ENCODE measurements at places on chromosomes 7 and 10. TPM values are rescaled to one million over a fixed set of nuclear protein-coding genes. Genes with fewer than 3 reads are reported as not detected.

The EPHA1 gene
- polyA plus RNA-seq: 17.9 TPM

The PDE6C gene
- polyA plus RNA-seq: 0.69 TPM

The RASSF4 gene
- polyA plus RNA-seq: 32.3 TPM

The PLA2G12B gene
- 7.3 TPM for polyA plus RNA-seq

The IRF5 gene
- polyA plus RNA-seq: 7.4 TPM

The GARIN1A gene
- 1.3 TPM for polyA plus RNA-seq

The PRSS58 gene
- not detected for polyA plus RNA-seq

The PRSS37 gene
- polyA plus RNA-seq: 0.30 TPM

The A1CF gene
- polyA plus RNA-seq: 6.3 TPM

The CPA2 gene
- 0.40 TPM for polyA plus RNA-seq

The LHFPL3 gene
- polyA plus RNA-seq: 7.0 TPM

The SIRT1 gene
- 52.5 TPM for polyA plus RNA-seq

The CRYGN gene
- 3.1 TPM for polyA plus RNA-seq

- peak; percentile 56 for DNase-seq
These were observed 6.2 kb upstream of the MYL7 start for GRCh38 chr7:44147026-44147991.

GRCh38 chr7:106063024-106063423 lies 49.1 kb downstream of the SYPL1 start:
- DNase-seq: no peak

DNA sequence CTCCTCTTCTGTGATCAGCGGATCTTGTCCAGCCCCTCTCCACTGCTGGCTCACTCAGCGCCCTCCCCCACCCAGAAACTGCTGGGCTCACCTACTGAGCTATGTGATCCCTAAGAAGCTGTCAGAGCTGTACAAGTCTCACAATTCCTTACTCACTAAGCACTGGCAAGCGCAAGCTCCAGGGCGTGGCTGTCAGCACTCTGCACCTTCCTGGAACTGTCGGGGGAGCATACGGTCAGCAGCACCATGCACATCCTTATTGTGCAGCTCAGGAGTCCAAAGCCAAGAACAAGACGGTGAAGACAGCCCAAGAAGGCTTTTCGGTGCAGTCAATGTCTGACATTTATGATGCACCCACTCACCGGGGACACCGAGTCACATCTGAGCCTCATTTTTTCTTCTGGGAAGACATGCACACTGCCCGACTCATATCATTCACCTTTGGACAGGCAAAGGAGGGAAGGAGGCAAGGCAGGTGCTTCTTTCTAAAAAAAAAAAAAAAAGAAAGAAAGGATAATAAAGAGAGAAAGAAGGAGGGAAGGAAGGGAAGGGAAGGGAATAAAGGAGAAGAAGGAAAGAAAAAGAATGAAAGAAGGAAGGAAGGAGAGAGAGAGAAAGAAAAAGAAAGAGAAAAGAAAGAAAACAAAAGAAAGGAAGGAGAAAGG lies 56.3 kb downstream of the ASB13 start:
- no peak for DNase-seq

DNA sequence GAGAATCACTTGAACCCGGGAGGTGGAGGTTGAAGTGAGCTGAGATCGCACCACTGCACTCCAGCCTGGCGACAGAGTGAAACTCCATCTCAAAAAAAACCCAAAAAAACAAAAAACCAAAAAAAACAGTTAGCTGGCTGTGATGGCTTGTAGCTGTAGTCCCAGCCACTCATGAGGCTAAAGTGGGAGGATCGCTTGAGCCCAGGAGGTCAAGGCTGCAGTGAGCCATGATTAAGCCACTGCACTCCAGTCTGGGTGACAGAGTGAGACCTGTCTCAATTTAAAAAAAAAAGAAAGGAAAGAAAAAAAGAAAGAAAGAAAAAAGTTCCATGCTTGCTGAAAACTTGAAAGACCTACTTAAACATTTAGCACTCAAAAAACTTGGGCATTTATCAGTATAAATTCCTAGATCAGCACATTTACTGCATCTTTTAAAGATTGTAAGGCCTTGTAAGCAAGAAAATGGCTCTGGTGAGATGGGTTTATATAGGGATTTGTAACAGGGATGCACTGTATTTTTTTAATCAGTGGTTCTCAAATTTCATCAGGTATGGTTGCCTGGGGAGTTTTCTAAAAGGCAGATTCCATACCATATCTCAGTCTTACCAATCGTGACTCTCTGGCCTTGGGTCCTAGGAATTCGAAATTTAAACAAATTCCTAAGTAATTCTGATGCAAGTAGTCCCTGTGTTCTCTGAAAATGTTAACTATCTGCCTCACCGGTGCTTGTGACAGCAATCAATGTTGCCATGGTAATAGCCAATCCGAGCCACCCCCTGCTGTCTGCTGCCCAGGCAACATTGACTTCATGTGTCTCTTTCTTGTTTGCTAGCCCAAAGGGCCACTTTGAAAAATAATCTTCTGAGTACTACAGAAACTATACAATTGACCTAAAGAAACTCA lies 11.5 kb upstream of the NT5C2 start:
- DNase-seq: no peak

DNA sequence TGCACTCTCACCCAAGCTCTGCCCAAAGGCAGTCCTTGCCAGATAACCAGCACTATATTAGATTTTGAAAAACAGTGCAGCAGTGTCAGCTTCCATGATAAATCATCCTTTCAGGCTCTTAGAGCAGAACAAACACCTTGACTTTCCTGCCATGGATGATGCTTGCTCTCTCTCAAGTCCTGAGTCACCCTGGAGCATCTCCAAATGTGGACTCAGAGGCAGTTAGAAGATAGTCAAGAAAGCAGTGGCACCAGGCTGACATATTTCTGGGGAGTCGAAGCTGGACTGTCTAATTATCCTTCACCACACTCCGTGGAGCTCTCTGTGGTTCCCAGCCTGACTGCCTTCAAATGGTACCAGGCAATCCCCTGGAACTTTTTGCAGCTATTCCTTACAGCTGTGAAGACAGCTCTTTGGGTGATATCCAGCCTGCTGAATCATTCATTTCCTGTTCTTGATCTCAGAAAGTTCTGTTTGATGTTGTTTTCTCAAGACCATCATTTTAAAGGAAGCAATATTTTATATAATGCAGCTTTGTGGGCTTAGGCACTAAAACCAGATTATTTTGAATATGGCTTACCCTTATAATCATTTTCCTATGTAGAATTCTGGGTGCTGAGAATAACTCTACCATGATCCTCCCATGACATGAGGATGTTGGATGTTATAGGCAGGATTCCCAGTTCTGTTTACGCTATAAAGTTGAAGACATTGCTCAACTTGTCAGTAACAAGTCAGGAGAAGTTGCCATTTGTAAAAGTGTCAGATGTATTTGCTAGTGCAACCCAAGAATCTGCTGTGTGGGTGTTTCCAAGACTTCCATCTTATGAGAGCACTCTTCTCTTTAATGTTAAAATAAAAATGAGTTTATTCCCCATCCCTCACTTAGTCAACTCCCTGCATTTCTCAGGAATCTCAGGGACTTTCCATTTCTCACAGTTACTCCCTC lies 233.8 kb downstream of the C7orf25 start:
- no peak for DNase-seq

- no peak for DNase-seq
These were observed 429.3 kb downstream of the DNAJB6 start for GRCh38 chr7:157766098-157766497.

DNA sequence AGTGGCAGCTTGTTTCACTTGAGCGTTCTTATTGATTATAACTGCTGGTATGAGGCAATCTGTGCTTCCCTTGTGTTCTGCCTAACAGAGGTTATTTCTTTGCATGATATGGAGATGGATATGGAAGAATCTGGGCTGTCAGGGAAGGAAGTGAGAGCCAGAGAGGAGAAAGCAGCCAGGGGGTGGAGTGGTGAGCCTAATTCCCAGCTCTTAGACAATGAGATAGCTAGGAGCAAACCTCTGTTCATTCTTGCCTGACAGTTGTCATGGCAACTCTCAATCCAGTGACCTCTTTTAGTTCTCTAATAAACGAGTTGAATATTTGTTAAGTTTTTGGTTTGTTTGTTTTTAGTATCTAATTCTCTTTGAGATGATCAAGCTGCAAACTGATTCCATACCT lies 214.3 kb downstream of the NRG3 start:
- peak; percentile 1 for DNase-seq

DNA sequence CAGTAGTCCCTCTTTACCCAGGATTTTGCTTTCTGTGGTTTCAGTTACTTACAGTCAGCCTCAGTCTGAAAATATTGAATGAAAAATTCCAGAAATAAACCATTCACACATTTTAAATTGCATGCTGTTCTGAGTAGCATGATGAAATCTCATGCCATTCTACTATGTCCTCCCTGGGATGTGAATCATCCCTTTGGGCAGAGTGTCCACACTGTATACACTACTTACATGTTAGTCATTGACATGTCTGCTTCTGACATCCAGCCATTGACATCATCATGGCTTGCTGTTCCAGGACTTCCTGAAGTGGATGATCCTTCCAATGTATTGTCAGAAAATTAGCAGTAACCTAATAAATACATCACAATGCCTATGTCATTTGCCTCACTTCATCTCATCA lies 34.6 kb upstream of the MALRD1 start:
- DNase-seq: no peak

DNA sequence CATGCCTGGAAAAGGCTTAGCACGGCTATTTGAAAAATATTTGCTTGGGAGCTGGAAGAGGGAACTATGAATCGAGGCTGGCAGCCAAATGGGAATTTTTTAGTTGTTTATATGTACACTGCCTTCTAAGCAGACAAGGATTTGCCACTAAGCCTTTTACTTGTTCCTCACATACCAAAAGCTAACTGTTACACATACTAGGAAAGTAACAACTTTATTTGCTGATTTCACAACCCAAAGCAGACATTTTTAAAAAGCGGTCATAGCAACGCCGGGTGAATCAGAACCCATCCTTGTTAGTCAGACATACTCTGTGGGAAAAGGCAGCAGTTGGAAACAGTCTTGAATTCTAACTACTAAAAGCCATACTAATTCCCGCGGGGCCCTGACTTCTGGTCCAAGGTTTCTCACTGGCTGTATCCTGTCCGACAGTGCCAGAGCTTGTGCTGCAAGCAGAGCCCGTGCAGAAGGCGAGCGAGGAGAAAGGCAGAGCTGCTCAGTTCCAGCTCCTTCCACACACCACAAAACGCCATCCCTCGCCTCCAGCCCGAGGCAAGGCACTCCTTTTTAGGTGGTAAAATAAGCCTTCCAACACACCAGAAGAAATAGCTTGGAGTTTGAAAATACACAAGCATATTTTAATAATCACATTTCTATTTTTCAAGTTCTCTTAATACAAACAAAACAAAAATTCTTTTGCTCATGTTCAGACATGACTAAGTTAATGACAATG lies 89.2 kb downstream of the RNF216 start:
- DNase-seq: no peak

DNA sequence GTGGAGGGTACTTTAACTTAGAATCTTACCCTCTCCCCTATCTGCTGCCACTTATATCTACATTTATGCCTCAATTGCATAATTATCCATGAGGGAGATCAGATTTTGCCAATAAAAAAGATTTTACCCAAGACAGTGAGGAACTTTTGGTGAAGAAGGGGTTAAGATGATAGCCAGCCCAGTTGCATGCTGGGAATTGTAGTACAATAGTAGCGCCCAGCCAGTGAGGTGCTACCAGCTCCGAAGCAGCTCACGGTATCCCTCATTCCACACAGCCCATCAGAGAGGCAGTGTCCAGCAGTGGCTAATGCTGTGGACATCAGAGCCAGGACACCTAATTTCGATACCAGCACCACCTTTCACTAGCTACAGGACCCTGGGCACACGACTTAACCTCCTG lies 5.9 kb upstream of the LGI1 start:
- DNase-seq: no peak

DNA sequence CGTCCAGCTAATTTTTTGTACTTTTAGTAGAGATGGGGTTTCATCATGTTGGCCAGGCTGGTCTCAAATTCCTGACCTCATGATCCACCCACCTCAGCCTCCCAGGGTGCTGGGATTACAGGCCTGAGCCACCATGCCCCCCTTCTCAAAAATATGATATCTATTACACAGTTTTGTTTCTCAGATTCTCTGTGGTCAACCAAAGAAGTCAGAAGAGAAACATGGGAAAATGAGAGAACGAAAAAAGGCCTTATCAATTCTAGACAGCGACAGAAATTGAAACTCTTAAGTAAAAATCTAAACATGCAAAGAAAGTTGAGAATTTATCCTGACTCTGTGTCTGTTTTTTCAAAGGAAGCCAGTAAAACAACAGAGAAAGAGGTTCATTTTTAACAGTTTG lies 283.8 kb upstream of the PLXDC2 start:
- DNase-seq: no peak

- DNase-seq: peak; percentile 33
These were observed 575.6 kb downstream of the ARL4A start for GRCh38 chr7:13262929-13263530.

DNA sequence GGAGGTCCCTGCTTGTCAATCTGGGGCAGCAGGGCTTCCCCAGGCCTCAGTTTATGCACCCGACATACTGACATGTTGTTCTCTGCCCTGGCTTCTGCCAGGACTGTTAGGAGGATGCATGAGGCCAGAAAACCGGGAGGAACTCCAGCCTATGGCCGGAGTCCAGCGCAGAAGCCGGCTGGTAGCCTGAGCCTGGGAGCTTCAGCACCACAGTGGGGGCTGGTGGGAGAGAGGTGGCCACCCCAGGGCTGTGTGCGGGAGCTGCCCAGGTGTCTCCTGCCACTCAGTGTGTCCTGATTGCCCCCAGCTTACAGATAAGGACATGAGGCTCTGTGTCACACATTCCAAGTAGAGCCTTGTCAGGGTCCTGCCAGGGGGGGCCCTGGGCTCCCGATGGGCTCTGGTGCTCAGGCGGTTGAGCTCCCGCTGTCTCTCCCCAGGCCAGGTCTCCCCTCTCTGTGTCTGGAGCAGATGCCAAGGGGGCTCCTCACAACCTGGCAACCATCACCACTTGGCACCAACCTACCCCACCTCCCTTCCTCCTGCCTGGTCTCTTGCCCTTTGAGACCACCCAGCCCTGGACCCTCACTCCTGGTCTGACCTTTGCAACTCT lies 32.3 kb downstream of the PPIF start:
- DNase-seq: no peak

- DNase-seq: no peak
These were observed 31.6 kb downstream of the RASGEF1A start for GRCh38 chr10:43235070-43235900.

- no peak for DNase-seq
These were observed 36.7 kb upstream of the INPP5A start for GRCh38 chr10:132500781-132501415.

DNA sequence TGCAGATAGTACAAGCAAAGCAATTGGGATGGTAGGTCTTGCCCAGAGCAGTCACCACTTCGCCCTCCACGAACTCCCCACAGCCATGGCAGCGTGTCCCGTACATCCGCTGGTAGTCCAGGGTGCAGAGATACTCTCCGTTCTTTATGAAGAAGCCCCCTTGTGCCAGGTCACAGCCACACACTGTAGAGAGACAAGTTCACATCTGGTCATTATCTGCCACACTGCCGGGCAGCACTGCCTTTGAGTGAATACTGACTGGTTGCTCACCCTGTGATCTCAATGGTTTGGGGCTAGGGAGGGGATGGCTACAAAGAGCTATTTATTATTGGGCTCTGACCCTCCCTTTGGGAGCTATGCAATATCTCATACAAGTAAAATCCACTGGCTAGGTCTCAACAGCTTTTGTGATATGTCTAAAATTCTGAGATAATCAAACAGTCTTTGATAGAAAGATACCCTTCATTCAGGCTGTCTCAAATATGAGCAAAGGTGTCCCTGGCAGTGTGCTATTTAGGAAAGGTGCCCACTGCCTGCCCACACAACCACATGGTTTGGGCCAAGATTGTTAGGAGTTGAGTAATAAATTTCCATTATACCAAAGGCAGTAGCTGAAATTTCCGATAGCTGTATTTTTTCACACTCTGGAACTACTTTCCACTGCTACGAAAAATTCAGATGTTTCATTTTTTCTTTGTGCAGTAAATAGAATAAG lies 82.5 kb downstream of the ABLIM1 start:
- DNase-seq: no peak
